ENCODE measurements at places on chromosomes 1 and 21.

- no peak for DNase-seq
Observed at GRCh38 chr1:151862604-151863003, 9.1 kb upstream of the THEM5 start.

DNA sequence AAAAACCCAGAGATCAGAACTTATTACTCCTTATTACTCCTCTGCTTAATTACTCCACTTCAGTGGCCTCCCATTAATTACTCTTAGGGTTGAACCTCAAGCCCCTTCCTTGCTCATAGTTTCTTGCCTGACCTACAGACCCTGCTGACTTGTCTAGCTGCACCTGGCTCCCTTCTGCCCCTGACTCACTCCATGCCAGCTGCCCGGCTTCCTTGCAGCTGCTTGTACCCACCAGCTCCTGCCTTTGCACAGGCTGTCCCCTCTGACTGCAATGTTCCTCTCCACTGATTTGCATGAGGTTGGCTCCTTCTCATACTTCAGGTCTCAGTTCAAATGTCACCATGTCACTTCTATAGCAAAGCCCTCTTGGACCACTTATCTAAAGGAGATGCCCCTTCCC is 1.9 kb upstream of the PTPRU start:
- DNase-seq = no peak

- peak; percentile 51 for DNase-seq
Observed at GRCh38 chr1:204213668-204214662, at the start of gene GOLT1A. GOLT1A (minus strand) TSS chr1:204213988; CDS start chr1:204213906, 82 bp downstream.

DNA sequence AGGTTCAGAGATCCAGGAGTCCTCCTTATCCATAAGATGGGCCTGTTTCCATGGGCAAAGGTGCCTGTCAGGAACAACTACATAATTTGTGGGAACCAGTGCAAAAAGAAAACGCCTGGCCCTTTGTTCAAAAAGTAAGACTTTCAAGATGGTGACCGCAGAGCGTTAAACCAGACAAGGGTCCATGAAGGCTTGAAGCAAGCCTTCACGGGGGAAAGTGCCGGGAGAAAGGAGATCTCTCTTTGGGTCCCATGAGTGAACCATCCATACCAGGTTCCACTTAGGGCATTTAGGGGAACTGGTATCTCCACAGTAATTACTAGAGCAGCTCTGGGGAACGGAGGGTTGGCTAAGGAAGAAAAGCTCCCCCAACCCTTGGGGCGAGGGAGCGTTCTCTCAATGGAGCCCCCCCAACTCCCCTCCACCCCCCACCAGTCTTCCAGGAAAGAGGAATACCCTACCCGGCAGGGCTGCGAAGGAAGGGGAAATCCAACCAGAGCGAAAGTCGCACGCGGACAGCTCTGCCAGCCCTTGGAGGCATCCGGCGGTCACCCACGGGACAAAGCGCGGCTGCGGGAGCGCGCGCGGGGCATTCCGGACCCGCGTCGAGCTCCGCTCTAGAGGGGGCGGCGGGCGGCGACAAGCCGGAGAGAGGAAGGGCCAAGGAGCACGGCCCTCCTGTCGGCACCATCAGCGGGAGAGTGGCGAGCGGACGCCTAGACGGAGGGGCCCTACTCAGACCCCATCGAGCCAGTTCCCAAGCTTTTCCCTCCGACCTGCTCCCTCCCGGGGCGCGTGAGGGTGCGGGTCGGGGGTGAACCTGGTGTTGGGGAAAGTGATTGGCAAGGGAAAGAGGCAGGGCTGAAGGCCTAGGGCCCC is 687 bp upstream of the RASSF5 start:
- DNase-seq = peak; percentile 15

DNA sequence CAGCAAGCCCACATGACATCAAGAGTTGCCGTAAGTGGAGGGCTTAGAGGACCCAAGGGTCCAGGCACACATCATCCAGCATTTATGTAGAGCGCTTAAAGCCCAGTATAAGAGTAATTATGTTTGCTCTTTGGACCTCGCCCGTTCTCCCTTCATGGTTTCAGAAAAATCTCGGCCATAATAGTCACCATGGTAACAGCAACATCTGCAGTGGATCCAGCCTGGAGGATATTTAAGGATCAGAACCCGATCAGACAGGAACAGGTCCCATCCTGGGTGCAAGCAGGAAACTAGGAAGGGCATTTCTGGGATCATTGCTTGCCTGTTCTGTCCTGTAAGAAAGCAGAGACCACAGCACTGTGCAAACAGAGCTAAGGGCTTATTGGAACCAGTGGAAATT is 89.9 kb upstream of the KAZN start:
- no peak for DNase-seq

DNA sequence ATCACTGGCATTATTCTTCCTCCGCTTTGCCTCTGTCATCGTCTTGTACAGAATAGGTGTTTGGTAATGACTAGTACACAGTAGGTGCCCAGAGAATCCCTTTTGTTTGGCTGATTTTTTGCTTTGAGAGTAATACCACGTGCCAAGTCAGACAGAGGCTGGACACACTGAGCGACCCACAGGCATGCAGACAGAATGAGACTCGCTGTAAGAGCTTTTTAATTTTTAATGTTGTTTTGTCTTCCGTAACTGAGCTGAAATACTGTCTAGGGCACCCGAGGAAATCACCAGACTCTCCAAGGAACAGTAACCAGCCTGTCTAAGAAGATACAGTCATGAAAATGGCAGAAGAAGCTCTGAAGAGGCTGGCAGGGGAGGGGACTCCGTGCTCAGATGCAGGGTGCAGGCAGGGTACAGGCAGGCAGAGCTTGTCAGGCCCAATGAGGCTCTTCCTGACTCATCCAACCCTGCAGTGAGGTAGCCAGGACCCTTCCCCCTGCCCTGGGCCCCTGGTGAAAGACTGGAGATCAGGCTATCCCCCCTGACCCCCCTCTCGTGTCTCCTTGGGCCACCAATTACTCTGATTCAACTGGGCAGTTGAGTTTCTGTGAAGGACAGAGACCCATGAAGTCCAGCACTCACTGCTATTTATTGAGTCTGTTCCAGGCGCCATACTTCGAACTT is 60.1 kb upstream of the ECE1 start:
- no peak for DNase-seq

DNA sequence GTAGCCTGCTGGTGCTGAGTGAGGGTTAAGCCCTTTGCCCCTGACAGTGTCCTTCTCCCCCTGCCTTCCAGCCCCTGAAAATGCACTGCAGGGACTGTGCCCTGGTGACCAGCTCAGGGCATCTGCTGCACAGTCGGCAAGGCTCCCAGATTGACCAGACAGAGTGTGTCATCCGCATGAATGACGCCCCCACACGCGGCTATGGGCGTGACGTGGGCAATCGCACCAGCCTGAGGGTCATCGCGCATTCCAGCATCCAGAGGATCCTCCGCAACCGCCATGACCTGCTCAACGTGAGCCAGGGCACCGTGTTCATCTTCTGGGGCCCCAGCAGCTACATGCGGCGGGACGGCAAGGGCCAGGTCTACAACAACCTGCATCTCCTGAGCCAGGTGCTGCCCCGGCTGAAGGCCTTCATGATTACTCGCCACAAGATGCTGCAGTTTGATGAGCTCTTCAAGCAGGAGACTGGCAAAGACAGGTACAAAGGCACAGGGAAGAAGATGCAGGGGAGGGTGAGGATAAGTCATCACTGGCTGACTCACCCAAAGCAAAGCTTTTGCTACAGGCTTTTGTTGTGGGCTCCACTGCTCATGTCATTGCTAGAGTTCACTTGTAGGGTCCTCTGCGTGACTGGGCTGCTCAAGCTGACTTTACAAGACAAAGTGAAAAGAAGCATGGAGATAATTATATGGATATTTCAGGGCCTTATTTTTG is 174.9 kb downstream of the PIGK start:
- DNase-seq = no peak

- DNase-seq = peak; percentile 0
Observed at GRCh38 chr1:227892489-227893299, 55.0 kb downstream of the WNT9A start.

GRCh38 chr1:155022927-155023236 is 10.7 kb downstream of the DCST2 start:
- no peak for DNase-seq

DNA sequence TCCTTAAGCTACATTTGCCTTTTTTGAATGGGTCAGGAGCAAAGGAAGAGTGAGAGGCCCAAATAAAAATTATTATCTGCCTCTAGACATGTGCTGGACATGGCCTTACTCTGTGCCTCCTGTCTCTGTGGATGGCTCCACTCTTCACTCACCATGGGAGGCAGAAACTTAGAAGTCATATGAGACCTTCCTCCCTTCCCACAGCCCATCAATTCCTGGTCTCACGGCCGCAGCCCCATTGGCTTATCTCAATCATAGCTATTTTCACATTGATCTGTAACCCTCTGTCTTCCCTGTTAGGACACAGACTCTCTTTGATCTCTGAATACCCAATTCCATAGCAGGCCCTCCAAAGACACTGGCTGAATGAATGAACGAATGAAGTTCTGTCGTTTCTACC is 14.2 kb upstream of the ADORA1 start:
- DNase-seq = no peak

GRCh38 chr1:170041423-170042192 is 32.9 kb downstream of the KIFAP3 start:
- no peak for DNase-seq

DNA sequence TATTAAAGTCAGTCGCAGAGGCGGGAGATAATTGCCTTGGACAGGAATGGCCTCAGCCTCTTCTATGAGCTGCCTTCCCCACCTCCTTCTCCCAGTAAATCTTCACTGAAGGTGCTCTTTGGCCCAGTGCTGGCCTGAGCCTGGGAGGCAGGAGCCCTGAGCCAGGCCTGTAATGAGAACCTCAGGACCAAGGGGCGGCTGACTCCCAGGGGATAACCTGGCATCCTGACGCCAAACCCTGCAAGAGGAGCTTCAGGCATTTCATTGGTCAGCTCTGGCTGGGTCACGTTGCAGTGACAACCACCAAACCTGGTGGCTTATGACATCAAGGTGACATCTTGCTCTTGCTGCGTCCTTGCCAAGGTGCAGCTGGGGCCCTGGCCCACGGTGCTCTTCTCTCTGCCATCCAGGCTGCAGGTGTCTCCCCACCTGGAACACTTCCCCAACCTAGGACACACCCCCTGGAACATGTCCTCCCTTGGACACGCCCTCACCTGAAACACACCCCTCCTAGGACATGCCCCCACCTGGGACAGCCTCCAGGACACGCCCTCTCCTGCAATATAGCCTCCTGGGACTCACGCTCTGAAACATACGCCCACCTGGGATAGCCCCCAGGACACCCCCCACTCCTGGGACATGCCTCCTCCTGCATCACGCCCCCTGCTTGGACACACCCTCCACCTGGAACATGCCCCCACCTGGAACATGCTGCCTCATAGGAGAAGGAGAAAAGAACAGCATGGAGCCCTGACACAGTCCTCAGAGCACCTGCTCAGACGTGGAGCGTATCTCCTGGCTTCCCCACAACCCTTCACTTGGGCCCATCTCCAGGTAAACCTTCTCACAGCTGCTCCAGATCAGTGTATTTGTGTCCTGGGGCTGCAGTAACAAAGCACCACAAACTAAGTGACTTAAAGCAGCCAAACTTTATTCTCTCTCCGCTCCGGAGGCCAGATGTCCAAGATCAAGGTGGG is 333.6 kb downstream of the NPHP4 start:
- no peak for DNase-seq

DNA sequence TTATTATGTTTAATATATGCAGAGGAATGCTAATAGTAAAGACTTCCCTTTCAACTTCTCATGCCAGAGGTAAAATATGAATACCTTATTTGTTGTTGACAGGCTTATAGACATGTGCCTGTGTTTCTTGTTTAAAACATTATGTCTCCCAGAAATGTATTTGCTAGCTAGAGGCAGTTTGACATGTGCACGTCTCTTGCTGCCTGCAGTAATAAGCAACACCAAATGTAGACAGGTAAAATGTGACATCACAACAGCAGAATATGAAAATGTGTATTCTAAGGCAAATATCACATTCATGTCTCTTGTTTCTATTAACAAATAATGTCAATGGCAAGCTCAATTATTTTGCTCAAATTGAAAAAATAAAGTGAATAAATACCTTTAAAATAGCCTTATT is 80.2 kb upstream of the NEGR1 start:
- DNase-seq = no peak

- peak; percentile 65 for DNase-seq
Observed at GRCh38 chr21:42002421-42002958, 7.7 kb downstream of the ZBTB21 start.

- no peak for DNase-seq
Observed at GRCh38 chr1:88058205-88058604, 625.9 kb upstream of the PKN2 start.

GRCh38 chr1:114468710-114469468 is 42.1 kb downstream of the TRIM33 start:
- DNase-seq = no peak

All from stimulated activated CD4-positive, alpha-beta T cell treated with anti-CD3 and anti-CD28 coated beads, Interleukin-4, amount 100 ng/mL, for 4 hours (primary cell).